ENCODE measurements at places on chromosomes 6 and 20. TPM values are rescaled to one million over a fixed set of nuclear protein-coding genes. Genes with fewer than 3 reads are reported as not detected.

- no peak overlapping the region for H3K4me3 ChIP-seq
- no peaks in the 10 kb centered on the region for H3K27me3 ChIP-seq
Observed at GRCh38 chr6:164048840-164049516, 634.5 kb downstream of the QKI start.

DNA sequence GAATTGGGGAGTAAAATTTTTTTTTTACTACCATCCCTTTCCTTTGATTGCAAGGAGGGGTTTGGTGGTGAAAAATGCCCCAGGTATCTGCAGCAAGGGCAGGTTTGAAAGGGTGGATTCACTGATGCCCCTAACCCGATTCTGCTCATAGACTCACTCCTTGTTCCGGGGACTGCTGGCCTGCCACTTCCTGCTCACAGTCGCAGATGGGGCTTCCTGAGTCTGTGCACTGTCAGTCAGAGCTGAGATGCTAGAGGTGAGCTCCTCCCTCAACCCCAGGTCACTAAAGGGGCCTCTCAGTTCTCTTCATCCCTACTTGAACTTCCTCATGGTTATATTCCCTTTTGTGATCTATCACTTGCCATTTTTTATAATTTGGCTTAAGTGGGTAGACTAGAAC lies 357.9 kb downstream of the FARS2 start:
- H3K27me3 ChIP-seq: no peaks in the 10 kb centered on the region
- H3K36me3 ChIP-seq: peaks cover 1% of the 10 kb centered on the region
- H3K4me1 ChIP-seq: peaks cover 12% of the 10 kb centered on the region
- DNase-seq: peak; percentile 80

DNA sequence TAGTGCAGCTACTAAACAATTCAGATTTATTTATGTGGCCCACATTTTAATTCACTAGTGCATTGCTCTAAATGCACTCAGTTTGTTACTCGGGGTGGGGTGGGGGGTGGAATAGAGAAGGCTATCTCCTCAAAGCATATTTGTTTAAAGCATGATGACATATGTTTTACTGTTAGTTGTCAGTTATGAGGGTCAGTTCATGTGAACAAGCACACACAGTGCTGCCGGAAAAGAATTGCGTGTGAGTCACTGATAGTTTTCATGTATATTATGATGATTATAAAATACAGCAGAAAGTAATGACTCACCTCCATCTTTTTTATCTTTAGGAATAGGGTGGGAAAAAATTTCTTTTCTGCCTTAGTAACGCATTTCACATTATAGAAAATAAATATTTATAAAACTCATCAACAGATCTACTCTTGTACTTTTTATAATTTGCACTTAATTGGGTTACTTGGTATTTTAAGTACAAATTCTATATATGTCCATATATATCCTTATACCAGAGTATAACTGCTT lies 42.2 kb upstream of the STXBP5 start:
- no peak for DNase-seq
- H3K4me1 ChIP-seq: no peaks in the 10 kb centered on the region
- H3K36me3 ChIP-seq: no peaks in the 10 kb centered on the region
- no peak overlapping the region for H3K27ac ChIP-seq
- H3K4me3 ChIP-seq: no peak overlapping the region

- peaks cover 1% of the 10 kb centered on the region for H3K27me3 ChIP-seq
- peaks cover 36% of the 10 kb centered on the region for H3K36me3 ChIP-seq
- H3K4me3 ChIP-seq: no peak overlapping the region
Observed at GRCh38 chr6:33414592-33415271, 3.2 kb downstream of the CUTA start.

GRCh38 chr6:98797217-98797994 lies 37.0 kb upstream of the POU3F2 start:
- H3K36me3 ChIP-seq: no peaks in the 10 kb centered on the region
- H3K4me1 ChIP-seq: no peaks in the 10 kb centered on the region
- H3K27ac ChIP-seq: no peak overlapping the region
- peaks cover 12% of the 10 kb centered on the region for H3K27me3 ChIP-seq

DNA sequence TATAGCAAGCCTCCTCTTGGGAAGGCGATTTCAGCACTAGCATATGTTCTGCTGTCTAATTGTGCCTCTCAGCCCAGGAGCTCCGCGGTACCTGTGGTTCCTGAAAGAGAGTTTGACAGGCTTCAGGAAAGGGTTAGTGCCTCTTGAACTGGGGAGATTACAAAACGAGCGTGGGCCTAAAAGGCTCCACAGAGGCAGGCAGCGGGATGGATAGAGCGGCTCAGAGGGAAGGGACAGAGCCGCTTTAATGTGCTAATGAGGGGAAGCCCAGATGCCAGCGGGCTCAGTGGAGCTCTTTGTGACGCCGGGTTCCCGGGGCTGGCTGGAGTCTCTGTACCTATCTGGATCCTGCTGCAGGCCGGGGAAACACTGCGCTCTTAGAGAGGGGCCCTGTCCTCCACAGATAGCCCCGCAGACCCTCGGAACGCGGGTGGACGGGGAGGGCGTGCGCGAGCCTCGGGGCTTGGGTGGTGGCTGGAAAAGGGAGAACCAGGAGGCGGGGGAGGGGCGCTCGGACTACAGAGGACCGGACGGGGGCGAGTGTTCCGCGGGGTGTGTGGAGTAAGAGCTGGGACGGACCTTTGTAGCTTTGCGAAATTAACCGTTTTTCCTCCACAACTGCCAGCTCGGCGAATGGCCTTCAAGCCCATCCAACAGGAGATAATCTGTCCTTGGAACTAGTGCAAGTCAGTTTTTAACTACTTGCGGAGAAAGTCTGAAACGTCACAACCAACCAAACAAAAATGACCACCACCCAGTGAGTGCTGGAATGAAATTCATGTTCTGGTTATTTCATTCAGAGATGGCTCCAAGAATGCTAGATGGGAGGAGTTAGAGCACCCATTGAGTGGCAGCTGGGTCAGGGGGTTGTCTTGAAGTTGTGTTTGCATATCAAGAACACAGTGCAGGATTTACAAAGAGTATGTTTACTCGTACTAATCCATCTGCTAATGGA lies 13.0 kb downstream of the SLC35F1 start:
- H3K4me3 ChIP-seq: no peak overlapping the region
- H3K36me3 ChIP-seq: no peaks in the 10 kb centered on the region
- no peak overlapping the region for H3K27ac ChIP-seq
- DNase-seq: no peak
- H3K4me1 ChIP-seq: no peaks in the 10 kb centered on the region

Gene AIF1
- total RNA-seq: 69.6 TPM

Gene HM13
- 193 TPM for total RNA-seq

Gene DCBLD1
- total RNA-seq: 4.8 TPM

Gene SOX18
- 0.84 TPM for total RNA-seq
